MV-4-11 (cell line): ENCODE measurements at places on chromosomes 4 and X.

DNA sequence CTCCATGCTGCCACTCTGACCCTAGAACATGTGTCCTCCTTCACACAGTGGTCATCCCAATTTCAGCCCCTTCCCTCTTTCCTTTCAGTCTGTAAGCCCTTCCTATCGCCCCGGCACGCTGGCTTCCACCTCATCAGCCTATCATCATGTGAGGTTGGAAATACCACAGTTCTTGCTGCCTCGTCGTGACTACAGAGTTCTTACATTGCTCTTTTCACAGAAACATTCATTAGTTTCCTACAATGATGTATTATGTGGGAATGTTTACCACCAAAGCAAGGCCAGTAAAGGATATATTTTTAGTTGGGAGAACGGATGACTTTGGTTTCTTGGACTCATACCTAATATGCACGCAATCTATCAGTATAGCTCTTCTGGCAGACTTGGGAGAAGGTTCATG, 169.5 kb upstream of the BOD1L1 start:
- no peak for DNase-seq

DNA sequence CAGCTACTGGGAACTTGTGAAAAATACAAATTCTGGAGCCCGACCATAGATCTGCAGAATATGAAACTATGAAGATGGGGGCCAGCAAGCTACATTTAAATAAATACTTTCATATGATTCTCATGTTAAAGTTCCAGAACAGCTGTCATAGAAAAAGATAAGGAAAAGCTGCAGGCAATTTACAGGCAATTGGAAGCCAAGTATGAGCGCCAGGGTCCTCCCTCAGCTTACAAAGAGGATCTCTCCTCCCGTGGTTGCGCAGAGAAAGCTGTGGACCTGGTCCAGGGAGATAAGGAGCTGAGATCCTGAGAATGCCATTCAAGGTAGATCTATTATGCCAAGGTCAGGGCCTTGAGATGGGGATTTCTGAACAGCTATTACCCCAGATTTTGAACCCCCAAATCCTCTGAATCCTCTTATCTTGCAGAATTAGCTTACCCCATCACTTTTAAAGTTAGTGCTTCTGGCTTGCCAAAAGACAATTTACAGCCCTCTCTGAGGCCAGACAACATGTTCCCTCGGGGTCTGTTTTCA, 25.6 kb upstream of the FRAS1 start:
- no peak for DNase-seq

GRCh38 chr4:47367761-47368160, 95.7 kb downstream of the COMMD8 start:
- DNase-seq, result peak; percentile 97

DNA sequence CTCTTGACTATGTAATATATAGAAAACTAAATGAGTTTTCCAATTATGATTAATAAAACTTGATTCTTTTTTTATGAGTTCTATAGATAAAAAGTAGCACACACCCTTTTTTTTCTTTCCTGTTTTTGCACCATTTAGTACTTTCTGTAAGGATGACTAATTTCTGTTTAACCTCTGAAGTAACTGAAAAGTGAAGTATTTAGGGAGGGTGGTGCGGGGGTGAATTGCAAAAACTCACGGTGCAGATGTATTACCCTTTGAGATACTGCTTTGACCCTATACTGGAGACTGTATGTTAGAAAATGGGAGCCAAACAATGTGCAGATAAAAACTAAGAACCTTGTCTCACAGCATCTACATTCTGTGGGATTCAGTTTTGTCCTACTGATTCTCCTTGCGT, 471.6 kb downstream of the DTHD1 start:
- DNase-seq, result peak; percentile 5

GRCh38 chrX:28675173-28675572, 87.9 kb downstream of the IL1RAPL1 start:
- no peak for DNase-seq

GRCh38 chr4:152634110-152634760, 45.6 kb downstream of the TMEM154 start:
- peak; percentile 45 for DNase-seq

DNA sequence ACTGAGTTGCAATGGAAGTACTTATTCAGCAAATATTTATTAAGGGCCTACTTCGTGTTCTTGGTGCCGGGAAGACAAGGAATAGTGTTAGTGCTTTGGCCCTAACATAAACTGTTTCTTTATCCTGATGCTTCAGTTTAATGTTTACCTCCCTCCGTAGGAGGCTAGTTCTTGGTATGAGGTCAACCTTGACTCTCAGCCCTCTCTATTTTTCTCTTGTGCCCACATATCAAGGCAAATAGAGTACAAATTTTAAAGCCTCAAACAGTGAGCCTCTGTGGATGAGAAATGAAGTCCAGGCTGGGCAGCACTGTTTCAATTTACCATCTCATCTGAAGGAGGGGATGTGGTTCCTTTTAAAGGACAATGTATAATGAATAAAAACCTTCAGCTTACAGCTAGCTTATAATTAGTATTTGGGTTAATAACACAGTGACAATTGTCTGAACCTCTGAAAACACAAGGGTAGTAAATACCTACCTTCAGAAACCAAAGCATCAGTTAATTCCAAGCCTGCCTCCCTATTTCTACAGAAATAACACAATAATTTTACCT, 68.5 kb downstream of the SH3RF1 start:
- no peak for DNase-seq

- DNase-seq, result peak; percentile 64
Observed at GRCh38 chrX:102899940-102900916, 36.8 kb upstream of the RAB40AL start.

DNA sequence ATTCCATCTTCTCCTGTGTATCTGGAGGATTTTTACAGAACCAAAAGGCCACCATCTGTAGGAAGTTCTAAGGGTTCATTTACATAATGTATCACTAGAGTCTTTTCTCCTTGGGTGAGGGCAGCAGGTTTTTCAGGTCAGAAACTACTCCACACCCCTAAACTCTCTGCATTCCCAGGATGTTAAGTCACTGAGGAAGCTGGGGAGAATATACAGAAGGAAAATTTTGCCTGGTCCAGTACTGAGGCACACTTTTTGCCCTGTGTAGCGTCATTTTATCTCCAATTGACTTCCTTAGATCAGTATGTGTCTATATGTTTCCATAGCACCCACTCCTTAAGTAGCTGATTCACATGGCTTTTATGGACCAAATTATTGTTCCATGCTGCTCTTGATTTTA, 17.0 kb downstream of the XKRX start:
- no peak for DNase-seq

- DNase-seq, result no peak
Observed at GRCh38 chr4:2810388-2810787, 17.5 kb downstream of the SH3BP2 start.

- DNase-seq, result peak; percentile 75
Observed at GRCh38 chr4:153560908-153561307, 94.7 kb downstream of the TMEM131L start.

- DNase-seq, result no peak
Observed at GRCh38 chr4:86730310-86730709, 118.9 kb downstream of the SLC10A6 start.

GRCh38 chrX:140249088-140249487, 255.8 kb downstream of the SOX3 start:
- DNase-seq, result no peak

GRCh38 chr4:105586638-105587328, 34.4 kb downstream of the ARHGEF38 start:
- DNase-seq, result no peak

DNA sequence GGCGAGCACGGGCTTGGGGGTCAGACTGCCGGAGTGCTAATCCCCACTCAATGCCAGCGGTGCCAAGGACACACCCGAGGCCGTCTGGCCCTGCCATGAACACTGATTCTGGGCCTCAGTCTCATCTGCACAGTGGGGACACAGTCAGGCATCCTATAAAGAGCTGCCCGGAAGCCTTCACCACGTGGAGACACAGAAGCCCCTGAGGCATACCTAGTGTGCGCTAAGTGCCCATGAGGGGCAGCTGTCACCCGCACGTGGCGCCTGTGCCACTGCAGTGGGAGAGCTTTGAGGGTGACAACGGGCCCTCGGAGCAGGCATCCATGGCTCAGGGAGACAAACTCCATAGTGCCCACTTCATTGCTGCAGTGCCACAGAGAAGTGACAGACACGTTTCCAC, 86.3 kb downstream of the PHKA2 start:
- no peak for DNase-seq

GRCh38 chrX:146707781-146708180, 101.8 kb upstream of the CXorf51B start:
- no peak for DNase-seq

DNA sequence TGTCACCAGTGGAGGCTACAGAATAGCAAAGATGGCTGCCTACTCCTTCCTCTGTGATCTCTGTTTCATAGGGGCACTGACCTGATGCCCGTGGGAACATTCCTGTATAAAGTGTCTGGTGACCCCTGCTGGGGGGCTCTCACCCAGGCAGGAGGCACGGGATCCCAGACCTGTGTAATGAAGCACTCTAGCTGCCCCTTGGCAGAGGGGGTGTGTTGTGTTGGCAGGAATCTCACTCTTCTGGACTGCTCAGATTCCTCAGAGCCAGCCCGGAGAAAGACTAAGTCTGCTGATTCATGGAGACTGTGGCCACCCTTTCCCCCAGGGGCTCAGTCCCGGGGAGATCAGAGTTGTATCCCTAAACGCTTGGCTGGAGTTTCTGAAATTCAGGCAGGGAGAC, 648.3 kb downstream of the SPRY1 start:
- no peak for DNase-seq

DNA sequence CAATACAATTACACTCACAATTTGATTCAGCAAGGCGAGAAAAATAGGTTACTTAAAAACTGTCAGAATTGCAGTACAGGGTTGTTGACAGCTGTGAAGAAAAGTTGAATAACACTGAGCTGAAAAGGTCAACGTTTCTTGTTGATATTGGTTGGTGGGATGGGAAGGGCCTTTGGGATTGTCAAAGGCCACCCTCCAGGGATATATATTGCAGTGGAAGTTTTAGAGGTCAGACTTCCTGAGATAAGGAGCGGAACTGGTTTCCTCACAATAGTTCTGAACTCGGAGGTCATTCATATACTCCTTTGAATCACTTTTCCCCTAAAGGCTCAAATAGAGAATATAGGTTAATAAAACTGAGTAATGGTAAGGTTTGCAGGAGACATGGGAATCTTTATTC, 417.2 kb downstream of the RAPGEF2 start:
- DNase-seq, result no peak

GRCh38 chrX:119643696-119644095, 37.5 kb upstream of the NKRF start:
- no peak for DNase-seq

GRCh38 chr4:40500781-40501180, 128.9 kb downstream of the RBM47 start:
- no peak for DNase-seq

DNA sequence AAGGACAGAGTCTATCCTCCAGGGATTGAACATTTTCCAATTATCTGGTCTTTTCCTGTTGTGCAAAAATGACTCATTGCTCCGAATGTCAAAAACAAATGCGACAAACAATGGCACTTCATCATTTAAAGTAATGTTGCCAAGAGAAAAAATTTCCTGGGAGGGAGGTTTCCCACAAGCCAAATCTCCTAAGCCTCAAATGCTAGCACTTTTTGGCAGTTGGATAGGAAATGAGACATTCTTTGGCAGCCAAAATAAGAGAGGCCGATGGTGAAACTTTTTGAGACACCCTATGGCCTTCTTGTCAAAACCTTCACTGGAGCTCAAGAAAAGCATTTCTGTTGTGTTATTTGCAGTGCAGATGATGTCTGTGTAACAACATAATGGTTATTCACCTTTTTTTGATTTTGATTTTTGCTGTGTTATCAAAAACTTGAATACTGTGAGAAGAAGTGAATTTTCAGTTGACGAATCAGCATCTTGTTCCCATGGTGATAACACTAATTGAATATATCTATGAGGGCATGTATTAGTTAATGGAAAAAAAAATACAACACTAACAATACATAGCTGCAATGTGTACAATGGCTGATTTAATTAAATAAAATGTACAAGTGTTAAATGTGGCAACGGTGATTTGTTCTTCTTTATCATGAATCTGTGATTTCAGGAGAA, 333.8 kb downstream of the ANK2 start:
- peak; percentile 38 for DNase-seq

GRCh38 chr4:9835430-9835829, 54.0 kb downstream of the DRD5 start:
- no peak for DNase-seq

DNA sequence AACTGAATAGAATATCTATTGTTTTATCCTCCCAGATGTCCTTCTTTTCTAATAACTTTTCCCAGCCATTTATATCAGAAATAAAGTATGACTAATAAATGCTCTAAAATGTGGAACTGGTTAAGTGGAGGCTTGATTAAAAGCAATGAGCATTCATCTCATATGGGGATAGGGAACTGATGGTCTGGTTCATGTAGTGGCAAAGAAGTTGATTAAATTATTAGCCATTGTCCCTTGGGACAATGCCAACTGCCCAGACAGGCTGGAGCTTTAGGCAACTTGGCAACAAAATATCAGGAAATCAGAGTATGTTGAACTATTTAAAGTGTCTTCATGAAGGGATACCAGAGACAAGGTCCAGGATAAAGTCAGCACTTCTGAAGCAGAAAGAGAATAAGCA, 24.2 kb downstream of the TRO start:
- DNase-seq, result no peak

DNA sequence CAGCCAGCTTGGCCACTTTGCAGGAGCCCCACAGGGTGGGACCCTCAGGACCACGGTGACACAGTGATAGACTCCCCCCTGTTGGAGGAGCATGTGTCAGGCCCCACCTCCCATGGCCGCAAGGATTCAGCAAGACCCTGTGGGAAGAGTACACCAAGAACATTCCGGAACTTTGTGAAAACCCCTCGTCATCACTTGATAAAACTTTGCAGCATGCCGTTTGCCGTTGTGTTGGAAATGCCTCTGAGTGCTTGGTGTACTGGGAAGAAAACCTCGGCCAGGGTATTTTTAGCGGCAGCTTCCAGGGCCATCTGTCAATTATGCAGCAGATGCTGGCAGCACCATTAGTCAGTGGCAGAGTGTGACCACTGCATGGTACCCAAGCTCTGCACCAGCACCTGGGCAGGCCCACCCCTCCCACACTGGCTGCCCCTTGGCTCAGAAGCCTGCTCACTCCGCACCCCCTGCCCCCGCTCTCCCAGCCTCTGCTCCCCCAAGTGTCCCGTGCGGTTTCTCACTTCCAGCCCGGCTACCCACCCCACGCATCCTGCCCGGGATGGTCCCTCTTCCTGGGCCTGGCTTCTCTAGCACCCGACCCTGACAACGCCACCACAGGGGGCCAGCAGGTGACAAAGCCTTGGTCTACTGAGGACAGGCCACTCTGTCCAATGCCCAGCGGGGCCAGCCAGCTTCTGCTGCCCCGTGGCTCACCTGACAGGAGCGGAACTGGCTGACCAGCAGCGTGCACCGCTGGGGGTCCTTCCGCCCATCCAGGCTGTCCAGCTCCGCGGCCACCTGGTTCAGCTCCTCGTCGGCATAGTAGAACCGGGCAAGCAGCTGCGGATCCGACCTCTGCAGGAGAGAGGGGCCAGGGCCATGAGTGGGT, 65.0 kb downstream of the ZFYVE28 start:
- no peak for DNase-seq

DNA sequence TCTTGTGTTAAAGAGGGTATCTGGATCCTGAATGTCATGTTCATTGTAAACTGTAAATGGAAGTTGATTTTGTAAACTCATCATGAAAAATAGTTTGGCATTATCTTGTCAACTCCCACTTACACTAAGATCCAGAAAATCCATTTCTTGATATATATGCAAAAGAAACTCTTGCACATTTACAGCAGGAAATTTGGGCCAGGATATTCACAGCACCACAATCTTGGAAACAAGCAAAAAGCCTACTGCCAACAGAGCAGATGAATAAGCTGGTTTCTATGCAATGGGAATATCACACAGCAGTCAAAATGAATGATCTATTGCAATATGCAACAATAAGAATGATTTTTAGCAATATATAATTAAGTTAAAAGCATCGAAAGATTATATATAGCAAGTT, 8.6 kb downstream of the GABRA4 start:
- no peak for DNase-seq
